Osteocyte (in vitro differentiated cells): ENCODE measurements at places on chromosomes 2 and 18.

GRCh38 chr2:74886811-74887210 lies 52.9 kb downstream of the HK2 start:
- peaks cover 31% of the 10 kb centered on the region for H3K4me1 ChIP-seq
- peaks cover 57% of the 10 kb centered on the region for H3K36me3 ChIP-seq
- H3K27ac ChIP-seq: peak overlapping the region; percentile 64
- DNase-seq: peak; percentile 72

- no peaks in the 10 kb centered on the region for H3K27me3 ChIP-seq
- no peaks in the 10 kb centered on the region for H3K4me1 ChIP-seq
- no peak overlapping the region for H3K4me3 ChIP-seq
- no peak overlapping the region for H3K27ac ChIP-seq
- peaks cover 4% of the 10 kb centered on the region for H3K36me3 ChIP-seq
Observed at GRCh38 chr2:105068387-105068786, 30.5 kb downstream of the MRPS9 start.

- H3K27ac ChIP-seq: no peak overlapping the region
- H3K4me3 ChIP-seq: no peak overlapping the region
- H3K4me1 ChIP-seq: no peaks in the 10 kb centered on the region
- DNase-seq: peak; percentile 38
Observed at GRCh38 chr2:86284987-86285386, 52.4 kb downstream of the REEP1 start.

DNA sequence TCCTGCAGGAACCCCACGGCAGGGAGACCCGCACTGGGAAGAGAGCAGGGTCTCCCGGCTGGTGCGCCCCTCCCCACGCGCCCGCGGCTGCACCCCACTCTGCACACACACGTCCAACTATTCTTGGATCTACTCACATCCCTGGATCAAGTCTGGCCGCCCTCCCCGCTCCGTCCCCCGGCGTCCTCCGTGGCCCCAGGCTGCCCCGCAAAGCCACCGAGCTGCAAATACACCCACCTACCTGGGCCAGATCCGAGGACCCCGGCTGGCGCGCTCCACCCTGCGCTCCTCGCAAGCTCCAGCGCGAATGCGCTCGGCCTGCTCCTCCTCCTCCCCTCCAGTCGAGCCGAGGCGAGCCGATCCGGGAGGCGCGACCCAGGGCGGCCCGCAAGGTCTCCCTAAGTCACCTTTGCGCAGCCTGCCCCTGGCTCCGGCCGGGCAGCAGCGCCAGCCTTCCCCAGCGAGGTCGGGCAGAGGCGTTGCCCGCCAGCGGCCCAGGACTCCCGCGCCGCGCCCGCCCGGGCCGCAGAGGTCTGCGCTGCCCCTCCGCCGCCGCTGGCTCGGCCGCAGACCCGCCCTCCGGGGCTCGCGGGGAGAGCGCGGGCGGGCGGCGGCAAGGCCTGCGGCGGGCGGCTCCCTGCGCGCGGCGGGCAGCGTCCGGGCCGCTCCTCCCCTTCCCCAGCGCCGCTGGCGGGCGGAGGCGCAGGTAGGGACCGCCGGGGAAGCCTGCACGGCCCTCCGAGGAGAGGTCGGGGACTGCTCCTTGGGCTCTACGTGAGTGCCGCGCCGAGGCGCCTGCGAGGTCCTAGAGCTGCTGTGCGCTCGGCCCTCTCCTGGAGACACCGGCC lies 126.0 kb downstream of the OSBPL1A start:
- peak; percentile 90 for DNase-seq
- H3K4me3 ChIP-seq: peak overlapping the region; percentile 91
- H3K27ac ChIP-seq: peak overlapping the region; percentile 80
- H3K36me3 ChIP-seq: peaks cover 6% of the 10 kb centered on the region
- H3K4me1 ChIP-seq: peaks cover 23% of the 10 kb centered on the region

GRCh38 chr18:50819027-50819727 lies 639 bp downstream of the MRO start:
- H3K27me3 ChIP-seq: peaks cover 16% of the 10 kb centered on the region
- no peak for DNase-seq

- no peak for DNase-seq
- H3K4me1 ChIP-seq: peaks cover 8% of the 10 kb centered on the region
- no peak overlapping the region for H3K27ac ChIP-seq
- H3K36me3 ChIP-seq: no peaks in the 10 kb centered on the region
- no peak overlapping the region for H3K4me3 ChIP-seq
Observed at GRCh38 chr2:4358837-4359236, 655.5 kb downstream of the DCDC2C start.

DNA sequence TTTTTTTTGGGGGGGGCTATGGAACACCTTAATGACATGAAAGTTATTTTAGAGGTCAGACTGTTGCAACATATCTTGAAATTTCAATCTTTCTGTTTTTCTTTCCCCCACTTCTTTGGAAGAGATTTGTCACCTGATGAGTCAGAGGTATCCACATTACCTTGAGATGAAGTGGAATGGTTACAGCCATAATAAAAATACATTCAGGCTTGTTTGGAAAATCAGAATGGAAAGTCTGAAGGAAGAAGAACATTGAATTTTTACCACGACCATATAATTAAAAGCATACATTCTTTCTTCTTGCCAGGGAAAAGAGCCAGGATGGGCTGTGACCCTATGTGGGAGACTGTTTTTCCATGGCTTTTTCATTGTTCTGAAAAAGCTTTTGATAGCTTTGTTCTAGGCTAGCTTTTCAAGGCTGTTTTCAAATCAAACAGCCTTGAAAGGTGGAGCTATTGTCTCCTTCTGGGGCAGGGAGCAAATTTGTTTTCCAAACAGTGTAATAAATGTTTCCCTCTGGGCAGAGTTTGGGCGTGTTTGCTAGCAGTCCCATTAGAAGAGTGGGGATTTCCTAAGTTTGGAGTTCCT lies 2.3 kb upstream of the GTF3C3 start:
- H3K27me3 ChIP-seq: peaks cover 15% of the 10 kb centered on the region
- H3K4me3 ChIP-seq: no peak overlapping the region
- H3K36me3 ChIP-seq: peaks cover 4% of the 10 kb centered on the region
- H3K27ac ChIP-seq: no peak overlapping the region
- H3K4me1 ChIP-seq: peaks cover 24% of the 10 kb centered on the region
- no peak for DNase-seq

- no peaks in the 10 kb centered on the region for H3K36me3 ChIP-seq
- H3K27me3 ChIP-seq: no peaks in the 10 kb centered on the region
- H3K4me1 ChIP-seq: peaks cover 22% of the 10 kb centered on the region
- H3K4me3 ChIP-seq: peak overlapping the region; percentile 7
- DNase-seq: no peak
- H3K27ac ChIP-seq: peak overlapping the region; percentile 16
Observed at GRCh38 chr2:187851955-187852561, 297.8 kb upstream of the TFPI start.

GRCh38 chr2:226213717-226214116 lies 585.9 kb downstream of the IRS1 start:
- no peaks in the 10 kb centered on the region for H3K36me3 ChIP-seq
- peaks cover 28% of the 10 kb centered on the region for H3K4me1 ChIP-seq
- no peak for DNase-seq
- H3K4me3 ChIP-seq: no peak overlapping the region

- no peak for DNase-seq
- peaks cover 73% of the 10 kb centered on the region for H3K4me1 ChIP-seq
- peak overlapping the region; percentile 10 for H3K27ac ChIP-seq
- no peak overlapping the region for H3K4me3 ChIP-seq
Observed at GRCh38 chr2:75600461-75601011, 39.8 kb upstream of the EVA1A start.

DNA sequence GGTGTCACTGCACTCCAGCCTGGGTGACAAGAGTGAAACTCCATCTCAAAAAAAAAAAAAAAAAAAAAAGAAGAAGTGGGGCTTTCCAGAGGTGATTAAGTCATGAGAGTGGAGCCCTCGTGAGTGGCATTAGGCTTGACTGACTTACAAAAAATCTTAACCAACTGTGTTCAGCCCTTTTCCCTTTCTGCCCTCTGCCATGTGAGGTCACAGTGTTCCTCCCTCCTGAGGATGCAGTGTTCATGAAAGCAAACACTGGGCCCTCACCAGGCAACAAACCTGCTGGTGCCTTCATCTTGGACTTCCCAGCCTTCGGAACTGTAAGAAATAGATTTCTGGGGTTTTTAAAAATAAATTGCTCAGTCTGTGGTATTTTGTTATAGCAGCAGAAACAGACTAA lies 37.0 kb upstream of the METTL21A start:
- no peaks in the 10 kb centered on the region for H3K36me3 ChIP-seq
- H3K4me1 ChIP-seq: peaks cover 4% of the 10 kb centered on the region
- H3K4me3 ChIP-seq: no peak overlapping the region
- no peak for DNase-seq
- H3K27me3 ChIP-seq: no peaks in the 10 kb centered on the region

DNA sequence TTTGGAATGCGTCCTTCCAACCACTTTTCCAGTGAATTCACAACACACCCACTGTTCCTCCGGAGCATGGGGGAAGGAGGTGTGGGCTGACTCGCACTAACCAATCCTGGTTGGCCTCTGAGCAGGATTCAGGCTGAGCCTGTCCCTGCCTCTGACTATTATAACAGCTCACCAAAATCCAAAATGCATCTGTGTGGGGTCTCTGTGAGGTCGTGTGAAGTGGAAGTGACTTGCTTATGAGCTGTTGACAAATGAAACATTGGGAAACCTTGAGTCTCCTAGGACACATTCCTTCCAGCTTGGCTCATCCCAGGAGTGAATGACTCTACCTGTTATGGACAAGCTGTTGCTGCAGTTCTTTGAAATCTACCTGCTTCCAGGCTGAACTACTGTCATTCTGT lies 1.5 kb downstream of the CIDEA start:
- DNase-seq: no peak
- no peak overlapping the region for H3K27ac ChIP-seq
- H3K4me3 ChIP-seq: no peak overlapping the region

- H3K27me3 ChIP-seq: no peaks in the 10 kb centered on the region
- H3K4me1 ChIP-seq: peaks cover 15% of the 10 kb centered on the region
- H3K36me3 ChIP-seq: no peaks in the 10 kb centered on the region
- no peak overlapping the region for H3K4me3 ChIP-seq
- H3K27ac ChIP-seq: no peak overlapping the region
Observed at GRCh38 chr18:44681076-44681970, 635 bp downstream of the SETBP1 start.

DNA sequence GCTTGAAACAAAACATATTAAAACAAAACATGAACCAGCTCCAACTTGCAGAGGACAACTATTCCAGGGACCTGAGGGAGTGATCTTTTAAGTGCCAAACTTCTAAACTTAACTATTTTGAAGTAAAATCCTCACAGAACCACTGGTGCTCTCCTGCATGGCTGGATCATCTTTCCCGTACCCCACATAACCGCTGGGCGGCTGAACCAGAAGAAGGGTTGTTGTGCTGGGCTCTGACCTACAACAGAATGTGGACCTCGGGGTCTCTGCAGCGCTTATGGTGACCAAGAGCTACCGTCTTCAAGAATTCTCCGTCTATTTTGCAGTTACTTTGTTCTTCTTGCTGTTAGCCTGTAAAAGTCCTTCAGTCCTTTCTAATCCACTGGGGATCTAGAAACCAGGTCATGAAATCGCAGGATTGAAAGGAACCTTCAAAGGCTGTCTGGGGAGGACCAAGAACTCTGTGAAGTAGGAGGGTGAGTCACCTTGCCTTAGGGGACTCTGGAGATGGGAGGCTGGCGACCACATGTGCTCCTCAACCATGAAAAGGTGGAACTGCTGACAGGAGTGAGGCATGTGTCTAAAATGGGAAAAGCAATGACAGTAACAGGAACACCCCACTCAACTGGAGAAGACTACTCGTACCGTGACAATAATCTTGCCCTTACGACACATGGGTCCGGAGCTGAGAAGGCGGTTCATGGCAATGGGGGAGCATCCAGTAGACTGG lies 46.6 kb downstream of the HDLBP start:
- peaks cover 24% of the 10 kb centered on the region for H3K36me3 ChIP-seq
- H3K4me1 ChIP-seq: peaks cover 42% of the 10 kb centered on the region
- no peaks in the 10 kb centered on the region for H3K27me3 ChIP-seq
- peak; percentile 70 for DNase-seq
- peak overlapping the region; percentile 36 for H3K4me3 ChIP-seq

GRCh38 chr2:38233231-38233983 lies 143.7 kb downstream of the ATL2 start:
- peak overlapping the region; percentile 53 for H3K27ac ChIP-seq
- DNase-seq: no peak
- H3K36me3 ChIP-seq: no peaks in the 10 kb centered on the region
- H3K4me3 ChIP-seq: no peak overlapping the region
- H3K27me3 ChIP-seq: peaks cover 3% of the 10 kb centered on the region
- peaks cover 30% of the 10 kb centered on the region for H3K4me1 ChIP-seq

- H3K36me3 ChIP-seq: peaks cover 5% of the 10 kb centered on the region
- H3K4me1 ChIP-seq: peaks cover 25% of the 10 kb centered on the region
- no peak for DNase-seq
- no peak overlapping the region for H3K4me3 ChIP-seq
- H3K27me3 ChIP-seq: no peaks in the 10 kb centered on the region
- H3K27ac ChIP-seq: peak overlapping the region; percentile 61
Observed at GRCh38 chr2:42566837-42567321, 1.6 kb upstream of the MTA3 start.

- no peak for DNase-seq
- peak overlapping the region; percentile 90 for H3K27ac ChIP-seq
- H3K4me1 ChIP-seq: peaks cover 66% of the 10 kb centered on the region
- no peak overlapping the region for H3K4me3 ChIP-seq
- no peaks in the 10 kb centered on the region for H3K27me3 ChIP-seq
Observed at GRCh38 chr2:45469314-45470099, 141.6 kb downstream of the SRBD1 start.

DNA sequence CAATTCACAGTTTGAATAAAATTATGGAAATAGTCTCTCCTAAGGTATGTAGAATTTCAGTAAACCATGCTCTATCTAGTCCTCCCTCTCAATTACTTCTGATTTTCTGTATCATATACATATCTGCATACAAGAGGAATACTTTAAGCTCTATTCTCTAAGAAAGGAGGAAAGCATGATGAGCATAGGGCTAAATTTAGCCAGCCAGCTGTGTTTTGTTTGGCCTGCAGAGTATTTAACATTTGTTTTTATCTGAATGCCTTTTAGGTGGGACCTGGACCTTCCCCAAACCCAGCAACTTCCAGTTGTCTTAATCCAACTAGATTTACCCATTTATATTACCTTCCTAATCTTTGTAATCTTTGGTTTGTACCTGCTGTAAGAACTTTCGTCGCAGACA lies 42.2 kb upstream of the FAM117B start:
- DNase-seq: no peak
- no peaks in the 10 kb centered on the region for H3K27me3 ChIP-seq
- H3K27ac ChIP-seq: no peak overlapping the region
- H3K4me1 ChIP-seq: peaks cover 15% of the 10 kb centered on the region
- no peak overlapping the region for H3K4me3 ChIP-seq

- no peaks in the 10 kb centered on the region for H3K27me3 ChIP-seq
- peaks cover 21% of the 10 kb centered on the region for H3K4me1 ChIP-seq
- no peak for DNase-seq
- no peak overlapping the region for H3K4me3 ChIP-seq
Observed at GRCh38 chr2:48250943-48251342, 279.0 kb upstream of the STON1 start.
